Stimulated activated CD8-positive, alpha-beta memory T cell treated with anti-CD3 and anti-CD28 coated beads, Interleukin-7, amount 100 ng/mL, for 24 hours (primary cell): ENCODE measurements at places on chromosomes 7 and 10.

- no peak for DNase-seq
These were observed 7.9 kb upstream of the RAPGEF5 start for GRCh38 chr7:22364900-22365299.

DNA sequence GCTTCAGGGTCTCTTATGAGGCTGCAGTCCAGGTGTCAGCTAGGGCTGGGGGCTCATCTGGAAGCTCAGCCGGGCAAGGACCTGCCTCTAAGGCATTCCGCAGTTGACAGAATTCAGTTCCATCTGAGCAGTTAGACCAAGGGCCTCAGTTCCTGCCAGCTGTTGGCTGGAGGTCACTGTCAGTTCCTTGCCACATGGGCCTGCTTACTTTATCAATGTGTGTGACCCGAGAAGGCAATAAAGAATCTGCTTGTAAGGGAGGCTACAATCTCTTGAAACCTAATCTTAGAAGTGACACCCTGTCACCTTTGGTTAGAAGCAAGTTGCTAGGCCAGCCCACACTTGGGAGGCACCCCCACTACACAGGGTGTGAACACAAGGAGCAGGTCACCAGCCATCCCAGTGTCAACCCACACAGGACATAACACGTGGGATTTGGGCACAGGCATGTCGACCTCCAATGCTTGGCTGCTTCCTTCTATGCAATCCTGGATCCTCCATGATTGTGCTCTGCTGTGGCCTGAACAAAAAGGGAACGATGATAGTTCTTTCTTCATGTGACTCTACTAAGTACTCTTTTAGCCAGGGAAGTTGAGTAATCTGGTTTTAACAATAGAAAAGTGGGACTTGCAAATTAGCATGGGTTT is 41.8 kb downstream of the MTURN start:
- DNase-seq = no peak

DNA sequence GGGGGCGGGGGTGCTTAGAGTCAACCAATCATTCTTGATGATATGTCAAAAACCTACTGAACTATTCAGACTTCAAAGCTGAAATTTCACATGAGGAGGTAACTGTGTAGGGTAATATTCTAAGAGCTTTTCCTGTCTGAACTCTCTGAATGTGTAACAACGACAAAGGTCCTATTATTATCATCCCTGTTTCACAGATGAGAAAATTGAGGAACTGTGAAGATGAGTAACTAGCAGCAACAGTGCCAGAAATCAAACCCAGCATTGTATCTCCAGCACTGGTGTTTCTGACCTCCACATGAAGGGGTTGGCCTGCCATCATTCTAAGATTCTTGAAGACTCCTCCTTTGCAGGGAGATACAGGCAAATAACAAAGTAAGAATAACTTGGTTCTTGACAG is 294.7 kb upstream of the AOAH start:
- no peak for DNase-seq

GRCh38 chr7:48025624-48026023 is 3.3 kb downstream of the SUN3 start:
- no peak for DNase-seq

DNA sequence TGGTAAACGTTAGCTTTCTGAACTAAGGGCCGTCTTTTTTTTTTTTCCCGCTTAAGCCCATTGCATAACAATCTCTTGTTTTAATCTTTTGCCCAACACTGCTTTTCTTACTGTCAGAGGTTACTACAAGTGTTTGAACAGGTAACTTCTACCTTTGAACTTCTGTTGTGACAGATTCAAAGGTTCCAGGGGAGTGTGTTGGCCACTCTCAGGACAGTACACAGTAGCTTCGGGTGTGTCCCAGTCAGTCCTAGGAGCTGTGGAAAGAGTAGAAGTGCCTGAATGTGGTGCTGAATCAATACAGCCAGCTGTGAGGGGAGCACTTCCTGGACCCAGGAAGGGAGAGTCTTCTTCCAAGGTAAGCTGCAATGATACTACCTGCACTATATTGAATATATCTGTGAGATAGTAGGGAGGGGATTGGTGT is at the start of gene ACSL5:
TSS of gene ACSL5 (plus strand) at position 205 of the 427 bp plus-strand sequence. CDS start 20,831 bp downstream, outside the sequence.
- no peak for DNase-seq
